IPS-NIHi11 (cell line): ENCODE measurements at places on chromosomes 3 and 15.

DNA sequence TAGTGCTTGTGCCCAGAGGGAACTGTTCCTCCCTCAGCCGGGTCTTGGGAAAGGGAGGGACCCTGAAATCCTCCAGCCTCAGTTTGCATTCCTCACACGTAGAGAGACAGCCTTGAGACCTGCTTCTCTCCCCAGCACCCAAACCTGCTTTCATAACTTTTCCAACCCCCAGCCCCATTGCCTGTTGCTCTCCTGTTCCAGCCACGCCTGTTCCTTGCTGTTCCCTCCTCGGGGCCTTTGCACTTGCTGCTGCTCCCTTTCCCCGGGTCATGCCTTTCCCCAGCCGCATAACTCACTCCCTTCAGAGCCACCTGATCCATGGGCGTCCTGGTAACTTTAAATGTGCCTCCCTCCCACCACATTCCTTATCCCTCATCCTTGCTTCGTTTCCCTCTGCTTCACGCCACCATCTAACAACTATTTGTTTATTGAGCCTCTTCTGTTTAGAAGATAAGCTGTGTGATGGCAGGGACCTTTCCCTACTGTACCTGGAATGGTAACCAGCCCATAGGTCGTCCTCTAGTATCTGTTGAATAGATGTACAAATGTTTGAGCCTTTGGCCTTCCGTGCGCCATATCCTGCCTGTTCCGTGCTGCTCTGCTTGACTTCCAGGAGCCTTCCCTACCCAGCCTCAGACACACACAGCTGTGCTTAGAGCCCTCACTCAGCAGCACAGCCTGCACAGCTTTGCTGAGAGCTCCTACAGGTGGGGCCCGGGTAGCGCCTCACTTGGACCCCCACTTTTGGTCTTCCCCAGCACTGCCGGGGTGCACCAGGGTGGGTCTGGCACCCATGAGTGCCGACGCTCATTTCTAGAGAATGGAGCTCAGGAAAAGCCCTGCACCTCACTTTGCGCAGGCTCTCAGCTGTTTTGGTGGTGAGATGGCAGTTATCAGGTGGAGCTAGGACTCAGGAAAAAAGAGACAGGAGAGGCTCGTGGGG lies 60.2 kb downstream of the SCN5A start:
- no peak for DNase-seq

DNA sequence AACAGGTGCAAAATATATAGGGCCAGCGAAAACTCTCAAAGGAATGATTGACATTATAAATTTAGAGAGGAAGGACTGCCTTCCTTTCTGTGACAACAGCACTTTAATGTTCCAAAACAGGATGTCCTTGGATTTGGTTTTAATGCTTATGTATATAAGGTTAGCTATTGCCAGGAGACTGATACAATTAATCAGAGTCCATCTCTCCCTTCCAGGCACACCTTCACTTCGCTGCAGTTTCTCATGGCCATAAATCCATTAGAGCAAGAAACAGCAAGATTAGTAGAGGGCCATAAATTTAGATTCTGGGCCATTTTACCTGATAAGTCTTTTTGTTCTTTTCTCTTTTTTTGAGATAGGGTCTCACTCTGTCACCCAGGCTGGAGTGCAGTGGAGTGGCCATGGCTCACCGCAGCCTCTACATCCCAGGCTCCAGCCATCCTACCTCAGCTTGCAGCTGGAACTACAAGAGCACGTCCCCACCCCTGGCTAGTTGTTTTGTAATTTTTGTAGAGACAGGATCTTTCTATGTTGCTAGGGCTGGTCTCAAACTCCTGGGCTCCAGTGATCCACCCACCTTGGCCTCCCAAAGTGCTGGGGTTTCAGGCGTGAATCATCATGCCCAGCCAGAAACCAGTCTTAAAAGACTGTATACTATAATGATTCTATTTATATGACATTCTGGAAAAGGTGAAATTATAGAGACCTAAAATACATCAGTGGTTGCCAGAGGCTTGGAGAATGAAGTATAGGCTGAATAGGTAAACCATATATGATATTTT lies 15.7 kb upstream of the TFRC start:
- no peak for DNase-seq

GRCh38 chr15:63054985-63055384 lies 12.4 kb downstream of the TPM1 start:
- DNase-seq, result no peak

DNA sequence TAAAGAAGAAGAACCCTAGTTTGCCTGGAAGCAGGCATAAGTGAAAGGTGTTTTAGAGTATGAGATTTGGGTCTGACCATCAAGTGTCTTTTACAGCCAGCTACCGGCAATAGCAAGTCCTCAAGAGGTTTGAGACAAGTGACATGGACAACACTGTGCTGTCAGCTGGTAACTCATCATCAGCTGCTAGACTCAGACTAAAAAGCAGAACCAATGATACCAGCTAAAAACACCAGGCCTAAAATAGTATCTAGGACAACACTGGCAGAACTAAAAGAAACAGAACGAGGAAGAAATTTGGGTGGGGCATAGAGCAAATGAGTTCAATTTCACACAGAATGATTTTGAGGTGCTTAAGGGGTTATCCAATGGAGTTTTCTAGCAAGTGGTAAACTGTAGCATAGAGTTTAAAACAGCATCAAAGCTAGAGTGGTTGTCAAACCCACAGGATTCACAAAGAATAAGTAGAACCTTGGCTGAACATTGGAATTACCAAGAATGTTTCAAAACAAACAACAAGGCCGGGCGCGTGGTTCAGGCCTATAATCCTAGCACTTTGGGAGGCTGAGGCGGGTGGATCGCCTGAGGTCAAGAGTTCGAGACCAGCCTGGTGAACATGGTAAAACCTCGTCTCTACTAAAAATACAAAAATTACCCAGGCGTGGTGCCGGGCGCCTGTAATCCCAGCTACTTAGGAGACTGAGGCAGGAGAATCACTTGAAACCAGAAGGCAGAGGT lies 3.9 kb downstream of the CIAO2A start:
- DNase-seq, result no peak

DNA sequence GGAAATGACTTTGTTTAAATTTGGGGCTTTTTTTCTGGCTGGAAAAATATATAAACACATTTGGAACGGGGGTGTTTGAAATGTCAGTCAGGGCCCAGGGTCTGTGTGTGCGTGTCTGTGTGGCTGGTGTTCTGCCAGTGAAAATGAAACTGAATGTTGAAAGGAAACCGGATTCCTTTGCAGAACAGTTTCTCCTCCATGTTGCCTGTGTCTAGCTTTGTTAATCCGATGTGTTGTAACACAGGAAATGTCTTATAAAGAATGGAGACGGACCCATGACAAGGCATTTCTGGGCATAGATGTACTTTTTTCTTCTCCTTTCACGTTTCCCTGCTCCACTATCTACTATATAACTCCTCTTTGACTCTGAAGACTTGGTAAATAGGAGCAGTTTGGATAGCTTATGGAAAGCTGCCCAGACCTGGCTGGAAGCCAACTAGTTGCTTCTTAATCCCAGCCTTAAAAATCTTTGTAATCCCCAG lies 2.8 kb downstream of the SQOR start:
- no peak for DNase-seq

DNA sequence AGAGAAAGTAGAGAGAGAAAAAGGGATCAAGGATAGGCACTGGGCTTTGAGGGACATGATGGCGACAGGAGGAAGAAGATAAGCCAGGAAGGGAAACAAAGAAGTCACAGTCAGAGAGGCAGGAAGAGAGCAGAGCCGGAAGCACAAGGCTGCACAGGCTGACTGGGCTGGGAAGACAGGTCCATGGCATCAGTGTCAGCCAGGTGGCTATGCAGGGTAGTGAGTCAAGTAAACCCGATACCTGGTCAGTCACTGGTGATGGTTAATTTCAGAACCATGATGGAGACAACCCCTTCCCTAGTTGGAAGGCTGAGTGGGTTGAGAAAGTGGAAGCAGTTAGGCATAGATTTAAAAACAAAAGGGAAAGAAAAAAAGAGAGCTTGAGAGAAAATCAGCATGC lies 203.8 kb downstream of the EPHB1 start:
- no peak for DNase-seq

GRCh38 chr3:102614585-102614984 lies 179.8 kb downstream of the ZPLD1 start:
- DNase-seq, result no peak

DNA sequence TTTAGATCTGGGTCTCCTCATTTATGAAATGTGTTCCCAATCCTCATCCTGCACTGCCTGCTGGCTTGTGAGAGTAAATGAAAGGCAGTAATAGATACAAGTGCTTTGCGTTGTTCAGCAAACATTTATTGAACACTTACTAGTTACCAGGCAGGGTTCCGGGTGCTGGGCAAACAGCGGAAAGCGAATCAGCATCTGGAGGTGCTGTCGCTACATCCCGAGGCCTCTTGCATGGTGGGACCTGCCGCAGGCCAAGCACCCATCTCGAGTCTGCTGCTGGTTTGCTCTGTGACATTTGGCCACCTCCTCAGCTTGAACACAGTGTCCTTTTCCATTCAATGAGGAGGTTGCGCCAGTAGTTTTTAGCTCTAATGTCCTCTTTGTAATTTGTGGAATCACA lies 24.8 kb downstream of the TRAK1 start:
- DNase-seq, result no peak

DNA sequence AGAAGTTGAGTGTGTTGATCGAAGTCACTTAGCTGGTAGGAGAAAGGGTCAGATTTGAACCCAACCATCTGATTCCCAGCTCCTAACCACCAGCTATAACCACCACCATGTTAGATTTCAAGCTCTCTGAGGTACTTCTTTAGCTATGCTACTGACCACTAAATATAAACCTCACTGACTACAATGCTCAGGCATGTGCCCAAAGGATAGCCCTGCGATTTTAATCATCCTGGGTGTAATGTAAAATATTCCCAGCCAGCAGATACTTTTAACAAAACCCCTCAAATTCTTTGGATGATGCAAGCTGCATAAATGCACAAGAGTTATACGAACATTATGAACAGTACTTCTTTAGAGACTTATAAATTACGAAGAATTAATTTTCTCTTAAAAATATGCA lies 115.2 kb upstream of the TSC22D2 start:
- no peak for DNase-seq

GRCh38 chr3:187878772-187879518 lies 133.7 kb upstream of the BCL6 start:
- no peak for DNase-seq
